ENCODE measurements at places on chromosomes 2 and 18.

- DNase-seq, result no peak
These were observed 15.3 kb downstream of the LAPTM4A start for GRCh38 chr2:20035955-20036666.

- DNase-seq, result peak; percentile 41
These were observed 87.0 kb downstream of the EPB41L3 start for GRCh38 chr18:5456577-5457461.

DNA sequence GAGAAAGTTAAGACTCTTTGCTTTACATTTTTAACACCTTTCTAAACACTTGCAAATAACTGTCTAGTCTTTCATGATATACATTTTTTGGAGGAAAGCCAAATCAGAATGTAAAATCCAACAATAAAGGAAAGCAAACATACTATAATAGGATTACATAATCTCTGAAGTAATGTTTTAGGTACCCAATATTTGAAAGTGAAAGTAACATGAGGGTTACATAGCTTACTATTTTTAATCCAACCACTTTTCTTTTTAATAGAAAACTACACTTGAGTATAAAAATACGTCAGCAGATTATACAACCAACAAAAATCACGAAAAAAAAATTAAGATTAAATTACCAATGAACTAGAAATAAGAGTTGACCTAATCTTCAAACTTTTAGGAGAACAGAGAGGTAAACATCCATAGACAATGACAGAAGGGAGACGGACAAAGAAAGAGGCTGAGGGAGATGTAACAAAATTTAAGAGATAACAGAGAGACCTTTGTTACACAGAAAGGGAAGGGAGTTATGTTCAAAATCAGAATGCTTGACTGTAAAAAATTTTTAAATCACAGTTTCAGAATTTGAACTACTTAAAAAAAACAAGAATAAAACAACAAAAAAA is 150.0 kb downstream of the IKZF2 start:
- DNase-seq, result no peak

DNA sequence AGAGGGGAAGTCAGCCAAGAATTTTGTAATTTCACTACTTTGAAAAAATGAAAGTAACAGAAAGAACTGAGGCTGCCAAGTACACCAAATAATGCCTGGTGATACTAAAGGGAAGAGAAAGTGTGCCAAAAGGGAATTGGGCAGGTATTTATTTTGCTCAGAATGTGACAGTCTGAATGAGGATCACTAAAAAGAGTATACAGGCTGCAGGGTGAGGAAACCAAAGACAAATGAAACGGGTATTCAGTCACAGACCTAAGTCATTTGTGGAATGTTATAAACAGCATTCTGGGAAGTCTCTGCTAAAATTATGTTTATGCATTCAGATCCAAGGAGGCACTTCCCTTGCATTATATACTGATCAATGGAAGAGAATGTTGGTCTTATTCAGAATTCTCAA is 418.6 kb upstream of the SLC39A10 start:
- no peak for DNase-seq

GRCh38 chr2:101003278-101003775 is 1.2 kb downstream of the RPL31 start:
- DNase-seq, result no peak

GRCh38 chr18:48534364-48534763 is 4.5 kb upstream of the CTIF start:
- no peak for DNase-seq

GRCh38 chr18:34738175-34738894 is 28.2 kb downstream of the DTNA start:
- DNase-seq, result no peak

GRCh38 chr2:232377319-232377718 is 1.2 kb upstream of the ALPP start:
- DNase-seq, result no peak

DNA sequence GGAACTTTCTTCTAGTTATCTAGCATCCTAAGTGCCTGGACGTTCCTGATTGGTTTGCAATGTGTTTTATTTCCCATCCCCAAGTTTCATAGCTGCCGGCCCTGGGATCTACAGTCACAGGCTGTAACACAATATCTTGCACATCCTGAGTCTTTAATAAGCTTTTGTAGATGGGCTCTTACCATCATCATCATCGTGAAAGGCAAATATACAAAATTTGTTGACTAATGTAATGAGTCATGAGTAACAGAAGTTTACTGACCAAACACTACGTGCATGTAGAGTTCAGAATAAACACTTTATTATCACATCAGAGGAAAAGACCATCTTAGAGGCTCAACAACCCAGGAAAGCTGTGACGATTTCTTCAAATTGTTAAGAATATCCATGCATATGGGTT is 8.1 kb upstream of the TYMS start:
- no peak for DNase-seq

GRCh38 chr2:198775737-198776136 is 682.0 kb downstream of the SATB2 start:
- no peak for DNase-seq

- no peak for DNase-seq
These were observed 331.1 kb downstream of the GULP1 start for GRCh38 chr2:188622601-188623260.

DNA sequence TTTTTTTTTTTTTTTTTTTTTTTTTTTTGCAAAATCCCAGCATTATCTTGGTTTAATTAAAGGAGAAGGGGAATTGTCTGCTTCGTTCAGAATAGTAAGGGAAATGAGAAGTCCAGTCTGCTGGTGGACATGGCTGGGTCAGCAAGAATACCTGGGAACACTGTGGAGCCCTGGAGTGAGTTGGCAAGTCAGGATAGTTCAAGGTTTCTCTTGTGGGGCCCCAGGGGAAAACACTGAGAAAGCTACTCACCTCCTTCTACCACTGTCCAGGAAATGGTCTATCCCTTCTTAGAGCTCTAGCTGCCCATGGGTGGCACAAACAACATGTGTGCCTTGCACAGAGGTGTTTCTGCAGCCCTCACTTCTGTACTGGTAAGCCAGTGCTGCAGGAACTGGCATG is 169.1 kb upstream of the SIX2 start:
- DNase-seq, result no peak

DNA sequence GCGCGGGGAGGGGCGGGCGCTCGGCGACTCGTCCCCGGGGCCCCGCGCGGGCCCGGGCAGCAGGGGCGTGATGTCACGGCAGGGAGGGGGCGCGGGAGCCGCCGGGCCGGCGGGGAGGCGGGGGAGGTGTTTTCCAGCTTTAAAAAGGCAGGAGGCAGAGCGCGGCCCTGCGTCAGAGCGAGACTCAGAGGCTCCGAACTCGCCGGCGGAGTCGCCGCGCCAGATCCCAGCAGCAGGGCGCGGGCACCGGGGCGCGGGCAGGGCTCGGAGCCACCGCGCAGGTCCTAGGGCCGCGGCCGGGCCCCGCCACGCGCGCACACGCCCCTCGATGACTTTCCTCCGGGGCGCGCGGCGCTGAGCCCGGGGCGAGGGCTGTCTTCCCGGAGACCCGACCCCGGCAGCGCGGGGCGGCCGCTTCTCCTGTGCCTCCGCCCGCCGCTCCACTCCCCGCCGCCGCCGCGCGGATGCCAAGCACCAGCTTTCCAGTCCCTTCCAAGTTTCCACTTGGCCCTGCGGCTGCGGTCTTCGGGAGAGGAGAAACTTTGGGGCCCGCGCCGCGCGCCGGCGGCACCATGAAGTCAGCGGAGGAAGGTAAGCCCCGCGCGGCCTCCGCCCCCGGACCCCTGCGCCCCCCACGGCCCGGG is at the start of gene NFATC1:
Gene NFATC1, plus strand, starts transcription at position 170 of the 644 bp plus-strand sequence. Its CDS starts 295 bp downstream, at position 465.
- DNase-seq, result peak; percentile 87

DNA sequence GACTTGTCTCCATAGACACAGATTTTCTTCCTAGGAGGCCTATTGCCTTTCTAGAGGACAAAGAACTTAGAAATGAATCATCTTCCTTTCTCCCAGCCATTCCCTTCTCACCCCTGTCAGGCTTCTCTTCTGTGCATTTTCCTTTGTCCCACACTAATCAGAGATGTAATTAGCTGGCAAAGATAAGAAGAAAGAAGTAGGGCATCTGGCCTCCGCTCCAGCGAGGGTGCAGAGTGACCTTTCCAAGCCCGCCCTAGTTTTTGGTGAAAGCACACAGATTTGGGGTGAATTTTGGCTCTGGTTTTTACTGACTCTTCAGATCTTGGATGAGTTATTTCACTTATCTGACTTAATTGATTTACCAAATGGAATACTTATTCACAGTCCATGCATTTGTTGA is 626.5 kb downstream of the ZEB2 start:
- DNase-seq, result no peak

- no peak for DNase-seq
These were observed 157.4 kb downstream of the CAPN13 start for GRCh38 chr2:30649828-30650227.

DNA sequence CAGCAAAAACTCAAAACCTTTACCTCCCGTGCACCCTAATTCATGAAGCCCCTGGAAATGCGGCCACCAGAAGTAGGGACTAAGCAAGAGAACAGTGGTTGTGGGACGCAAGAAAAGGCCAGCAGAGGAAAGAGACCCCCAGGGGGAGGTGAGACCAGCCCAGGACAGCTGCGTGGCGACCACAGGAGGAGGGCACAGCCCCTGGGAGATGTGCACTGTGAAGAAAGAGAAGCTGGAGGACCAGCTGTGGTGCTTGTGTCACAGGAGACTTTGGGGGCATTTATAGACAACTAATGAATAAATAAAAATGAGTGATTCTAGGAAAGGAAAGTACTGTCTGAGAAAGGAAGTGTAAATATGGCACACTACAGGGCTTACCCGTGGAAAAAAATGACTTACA is 263.8 kb downstream of the EIPR1 start:
- DNase-seq, result no peak

DNA sequence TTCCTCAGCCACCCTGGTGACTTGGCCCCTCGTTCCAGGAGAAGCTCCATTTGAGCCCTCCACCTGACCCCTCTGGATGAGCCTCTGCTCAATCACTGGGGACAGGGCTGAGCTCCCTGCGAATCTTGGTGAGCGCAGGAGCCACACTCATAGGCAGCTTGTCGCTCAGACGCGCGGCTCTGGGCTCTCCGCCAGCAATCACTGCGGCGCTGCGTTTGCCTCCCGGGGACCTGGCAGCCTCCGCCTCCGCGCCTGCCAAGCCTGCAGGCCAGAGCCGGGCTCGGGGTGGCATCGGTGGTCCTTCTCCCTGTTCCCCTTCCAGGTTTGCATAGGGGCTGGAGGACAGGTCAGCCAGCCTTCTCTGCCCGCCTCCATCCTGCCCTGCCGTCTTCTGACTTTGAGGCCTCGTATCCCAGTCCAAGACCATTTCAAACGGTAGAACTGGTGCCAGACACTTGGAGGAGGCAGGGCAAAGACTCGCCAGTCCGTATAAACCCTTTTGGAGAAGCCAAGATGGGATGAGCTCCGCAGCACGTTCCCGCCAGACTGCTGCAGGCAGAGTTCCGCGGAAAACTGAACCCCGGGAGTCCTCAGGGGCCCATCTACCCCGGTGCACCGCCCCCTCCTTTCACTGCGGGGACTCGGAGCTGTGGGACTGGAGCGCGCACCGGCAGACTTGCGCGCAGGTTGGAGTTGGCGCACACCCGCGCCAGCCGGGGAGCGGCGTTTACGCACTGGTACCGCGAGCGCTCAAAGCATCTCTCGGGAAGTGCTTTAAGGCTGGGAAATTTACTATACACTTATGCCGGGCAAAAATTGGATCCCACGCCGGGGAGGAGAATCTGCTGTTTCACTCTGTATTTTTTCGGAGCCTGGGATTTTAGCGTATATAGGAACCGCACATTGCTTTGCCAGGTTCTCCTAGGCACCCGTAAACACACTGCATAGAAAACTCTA is 1.1 kb upstream of the TACR1 start:
- DNase-seq, result peak; percentile 72

- DNase-seq, result peak; percentile 65
These were observed 85.4 kb downstream of the DLGAP1 start for GRCh38 chr18:4369705-4370104.

GRCh38 chr18:7084080-7085065 is 33.2 kb downstream of the LAMA1 start:
- no peak for DNase-seq

- no peak for DNase-seq
These were observed 4.7 kb downstream of the HS6ST1 start for GRCh38 chr2:128313931-128314347.

- DNase-seq, result no peak
These were observed 20.2 kb downstream of the IL18RAP start for GRCh38 chr2:102442967-102443828.

GRCh38 chr2:47897883-47898731 is 8.2 kb downstream of the FBXO11 start:
- DNase-seq, result no peak

- no peak for DNase-seq
These were observed 111.4 kb upstream of the CDC42EP3 start for GRCh38 chr2:37782721-37783371.

DNA sequence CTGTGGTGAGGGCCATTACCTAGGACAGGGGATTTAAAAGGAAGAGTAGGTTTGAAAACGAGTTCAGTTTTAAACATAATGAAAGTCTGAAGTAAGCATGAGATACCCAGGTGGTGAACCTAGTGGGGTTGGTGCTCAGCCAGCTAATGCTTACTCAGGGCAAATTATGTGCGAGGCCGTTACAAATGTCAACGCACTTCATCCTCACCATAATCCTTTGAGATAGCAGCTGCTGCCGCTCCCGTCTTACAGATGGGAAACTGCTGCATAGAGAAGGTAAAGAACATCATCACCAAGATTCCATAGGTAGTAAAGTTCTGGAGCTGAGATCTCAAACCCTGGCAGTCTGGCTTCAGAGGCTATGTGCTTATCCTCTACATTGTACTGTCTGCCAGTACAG is 209.0 kb downstream of the DYM start:
- no peak for DNase-seq

- DNase-seq, result no peak
These were observed 113.2 kb downstream of the SH3BP4 start for GRCh38 chr2:235064976-235065375.

DNA sequence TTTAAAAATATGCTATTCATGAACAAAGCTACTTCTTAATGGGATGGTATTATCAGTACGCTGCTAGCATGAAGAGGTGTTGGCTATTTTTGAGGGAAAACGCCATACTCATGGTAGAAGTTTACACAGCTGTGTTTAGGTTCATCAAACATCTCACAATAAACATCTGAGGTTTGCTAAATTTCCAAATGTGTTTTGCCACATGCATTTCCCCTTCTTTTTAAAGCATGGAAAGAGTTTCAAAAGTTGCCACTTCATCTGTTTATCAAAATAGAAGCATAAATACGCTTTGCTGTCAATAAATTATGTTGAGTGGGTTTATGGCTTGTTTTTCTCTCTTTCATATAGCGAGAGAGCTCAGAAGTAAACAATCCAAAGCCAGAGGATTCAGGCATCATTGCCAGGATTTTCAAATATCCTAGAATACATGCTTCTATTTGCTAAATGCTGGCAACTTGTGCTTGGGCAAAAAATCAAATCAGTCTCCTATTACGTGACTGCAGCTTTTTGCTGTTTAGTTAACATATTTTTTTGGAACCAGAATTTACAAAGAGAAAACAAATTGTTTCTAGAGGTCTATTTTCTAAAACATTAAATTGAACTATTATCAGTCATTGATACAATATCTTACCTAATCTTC is 1919.9 kb upstream of the LRRTM1 start:
- DNase-seq, result no peak
